ENCODE measurements at places on chromosomes 2 and 18. TPM values are rescaled to one million over a fixed set of nuclear protein-coding genes. Genes with fewer than 3 reads are reported as not detected.

Gene ALLC
- total RNA-seq = not detected

Gene CHRNG
- not detected for total RNA-seq

GRCh38 chr18:46809145-46809544 lies 52.3 kb upstream of the ST8SIA5 start:
- DNase-seq = peak; percentile 2

GRCh38 chr2:20181761-20182160 lies 43.2 kb downstream of the SDC1 start:
- no peak for DNase-seq

GRCh38 chr2:239246723-239247122 lies 154.1 kb downstream of the HDAC4 start:
- no peak for DNase-seq

GRCh38 chr2:158049129-158049855 lies 52.4 kb upstream of the UPP2 start:
- DNase-seq = no peak

Measured in fibroblast of the aortic adventitia (primary cell).